Type B pancreatic cell (in vitro differentiated cells): ENCODE measurements at places on chromosomes 1 and 21.
A peak's percentile ranks its signal among the peaks of the same experiment; 100 is the strongest.

DNA sequence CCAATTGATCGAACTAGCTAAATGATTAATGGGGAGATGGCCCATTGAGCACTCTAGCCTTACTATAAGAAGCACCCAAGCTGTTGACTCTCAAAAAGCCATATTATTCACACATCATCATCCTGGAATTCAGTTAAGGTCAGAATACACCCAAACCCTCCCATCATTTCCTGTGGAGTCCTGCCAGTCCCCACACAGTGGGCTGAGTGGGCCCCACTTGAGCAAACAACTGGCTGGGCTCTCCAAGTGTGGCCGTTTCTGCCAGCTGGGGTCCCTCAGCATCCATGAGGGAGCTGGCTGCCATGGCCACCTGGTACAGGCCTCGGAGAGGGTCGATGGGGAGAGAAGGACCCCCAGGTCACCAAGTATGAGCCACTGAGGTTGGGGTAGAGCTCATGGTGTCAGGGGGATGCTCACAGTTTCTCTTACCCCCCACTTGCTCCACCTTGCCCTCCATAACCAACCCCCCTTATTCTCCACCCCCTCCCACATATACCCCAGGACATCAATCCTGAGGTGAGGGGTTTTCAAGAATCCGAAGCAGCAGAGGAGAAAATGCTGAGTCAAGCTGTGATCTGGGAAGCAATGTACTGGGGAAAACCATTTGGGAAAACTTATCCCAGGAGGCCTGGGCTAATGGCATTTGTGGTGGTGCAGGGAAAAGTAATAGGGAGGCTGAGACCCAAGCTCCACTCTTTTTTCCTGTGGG, 60.3 kb downstream of the UBE2T start:
- DNase-seq = no peak

DNA sequence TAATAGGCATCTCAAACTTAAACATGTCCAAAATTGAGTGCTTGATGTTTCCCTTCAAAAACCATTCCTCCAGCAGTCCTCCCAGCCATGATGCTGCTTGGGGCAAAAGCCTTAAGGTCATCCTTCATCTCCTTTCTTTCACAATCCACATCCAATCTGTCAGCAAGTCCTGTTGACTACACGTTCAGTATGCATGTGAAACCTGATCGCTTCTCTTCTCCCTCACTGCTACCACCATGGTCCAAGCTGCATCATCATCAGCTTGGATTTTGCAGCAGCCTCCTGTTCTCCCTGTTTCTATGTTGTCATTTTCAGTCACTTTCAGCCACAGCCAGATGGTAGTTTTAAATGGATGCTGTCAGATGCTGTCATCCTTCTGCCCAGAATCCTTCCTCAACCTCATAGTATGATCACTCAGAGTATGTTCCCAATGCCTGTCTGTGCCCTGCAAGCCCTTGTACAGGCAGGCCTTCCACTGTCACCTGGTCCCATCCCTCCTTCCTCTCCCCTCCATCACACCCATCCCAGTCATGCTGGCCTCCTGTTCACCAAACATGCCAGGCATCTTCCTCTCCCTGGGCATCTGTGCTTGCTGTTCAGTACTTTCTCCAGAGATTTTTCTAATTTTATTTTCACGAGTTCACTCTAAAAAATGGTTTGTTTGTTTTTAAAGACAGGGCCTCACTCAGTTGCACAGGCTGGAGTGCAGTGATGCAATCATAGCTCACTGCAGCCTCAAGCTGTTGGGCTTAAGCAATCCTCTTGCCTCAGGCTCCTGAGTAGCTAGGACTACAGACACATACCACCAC, 66.0 kb downstream of the SYDE2 start:
- no peak for DNase-seq

DNA sequence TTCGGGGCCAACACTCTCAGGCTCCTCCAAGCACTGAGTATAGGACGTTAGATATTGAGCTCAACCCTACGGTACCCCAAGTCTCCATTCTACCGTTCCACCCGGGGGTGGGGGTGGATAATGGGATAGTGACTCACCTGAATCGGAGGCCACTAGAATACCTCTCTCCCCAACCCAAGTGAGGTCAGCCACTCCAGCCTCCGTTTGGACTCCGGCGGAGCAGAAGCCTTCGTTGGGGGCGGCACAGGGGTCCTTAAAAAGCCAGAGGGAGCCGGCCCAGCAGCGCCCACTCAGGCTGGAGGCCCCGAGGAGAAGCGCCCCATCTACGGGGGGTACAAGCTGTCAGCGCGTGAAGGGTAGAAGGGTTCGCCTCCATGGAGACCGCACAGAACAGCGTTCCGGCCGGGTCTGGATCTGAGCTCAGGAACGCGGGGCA, 556 bp downstream of the WDR77 start:
- peak; percentile 68 for DNase-seq

DNA sequence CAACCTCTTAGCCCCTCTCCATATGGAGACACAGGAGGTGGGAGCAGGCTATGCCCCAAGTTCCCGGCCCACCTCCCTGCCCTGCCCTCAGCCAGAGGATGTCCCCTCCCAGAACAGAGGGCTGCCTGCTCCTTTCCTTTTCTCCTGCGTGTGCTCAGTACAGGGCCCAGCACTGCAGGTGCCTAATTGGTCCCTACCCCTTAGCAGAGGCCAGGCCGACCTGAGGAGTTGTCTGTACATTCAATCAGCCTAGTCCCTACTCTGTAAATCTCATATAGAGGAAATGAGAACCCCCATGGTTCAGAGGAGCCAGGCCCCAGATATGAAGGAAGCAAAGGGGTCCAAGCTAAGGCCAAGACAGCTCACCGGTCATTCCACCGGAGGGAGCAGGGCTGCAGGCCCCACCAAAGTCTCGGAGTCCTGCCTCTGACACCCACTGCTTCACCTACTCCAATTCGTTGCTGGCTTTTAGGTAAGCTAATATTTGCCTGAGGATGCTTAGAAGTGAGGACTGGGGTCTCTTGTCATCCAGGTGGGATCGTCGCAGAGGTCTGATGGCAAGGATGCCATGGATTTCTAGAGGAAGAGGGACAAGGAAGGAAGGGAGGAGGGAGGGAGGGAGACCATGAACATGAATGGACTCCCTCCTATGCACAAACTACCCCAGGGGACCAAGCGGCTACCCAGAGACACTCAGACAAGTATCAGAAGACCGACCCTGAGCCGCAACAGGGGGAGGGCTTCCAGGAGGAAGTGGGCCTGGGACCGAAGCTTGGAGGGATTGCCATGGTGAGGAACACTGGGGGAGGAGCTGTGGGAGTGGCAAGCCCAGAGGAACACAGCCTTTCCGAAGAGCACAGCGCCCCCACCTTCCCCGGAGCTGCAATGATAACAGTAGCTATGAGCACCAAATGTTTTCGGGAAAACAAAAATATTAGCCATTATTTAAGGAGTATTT, 30.4 kb upstream of the FOXO6 start:
- peak; percentile 49 for DNase-seq

DNA sequence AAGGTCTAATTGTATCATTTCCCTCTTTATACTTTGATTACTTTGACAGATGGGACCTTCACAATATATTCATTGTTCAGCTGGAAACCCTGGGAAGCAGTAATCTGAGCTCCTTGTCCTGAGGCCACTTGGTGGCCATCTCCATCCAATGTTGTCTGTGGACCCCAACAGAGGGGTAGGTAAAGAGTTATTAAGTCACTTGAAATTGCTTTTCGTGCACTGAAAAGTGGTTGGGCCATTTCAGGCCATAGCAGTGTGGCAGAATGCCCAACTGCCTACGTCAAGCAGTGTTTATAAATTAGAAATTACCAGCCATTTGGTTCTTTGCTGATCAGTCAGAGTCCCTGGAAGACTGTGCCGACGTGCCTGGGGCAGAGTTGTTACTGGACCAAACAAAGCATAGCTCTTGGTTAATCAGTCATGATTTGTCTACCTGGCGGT, 308.3 kb upstream of the USP25 start:
- no peak for DNase-seq

GRCh38 chr21:40053007-40053406, 185.8 kb downstream of the PCP4 start:
- no peak for DNase-seq

GRCh38 chr1:34113887-34114286, 51.1 kb downstream of the CSMD2 start:
- DNase-seq = no peak

DNA sequence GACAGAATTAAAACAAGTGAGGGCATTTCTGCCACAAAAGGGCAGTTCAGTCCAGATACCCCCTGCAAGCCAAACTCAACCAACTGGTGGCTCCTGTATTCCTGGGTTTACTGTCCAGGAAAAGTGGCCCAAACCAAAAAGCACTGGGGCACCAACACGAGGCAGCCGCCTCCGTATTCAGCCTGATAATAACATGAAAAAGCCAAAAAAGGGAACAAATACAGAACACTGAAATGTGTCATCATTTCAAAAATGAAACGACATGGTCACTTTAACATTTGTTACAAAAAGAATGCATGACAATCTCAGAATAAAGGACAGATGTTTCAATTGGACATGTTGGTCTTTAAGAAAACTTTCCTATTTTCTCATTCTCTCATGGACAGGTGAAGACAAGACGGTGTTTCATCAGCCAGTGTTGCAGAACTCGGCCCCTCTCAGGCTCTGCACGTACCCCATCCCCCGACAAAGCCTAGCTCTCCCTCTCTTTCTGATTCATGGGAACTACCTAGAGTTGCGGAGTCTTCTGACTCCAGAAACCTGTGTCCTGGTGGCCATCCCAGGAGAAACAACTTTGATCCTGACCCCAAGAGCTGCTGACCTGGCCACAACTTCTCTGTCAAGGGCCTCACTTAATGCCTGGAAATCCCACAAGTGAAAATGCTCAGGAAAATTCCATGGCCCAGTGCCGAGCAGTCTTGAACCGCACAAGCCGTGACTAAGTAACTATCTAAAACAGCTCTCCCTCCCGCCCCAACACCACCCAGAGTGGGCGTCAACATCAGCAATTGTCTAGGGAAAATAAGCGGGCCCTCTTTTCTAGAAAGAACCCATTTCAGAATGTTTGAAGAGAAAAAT, 27.1 kb downstream of the ZBTB17 start:
- no peak for DNase-seq

GRCh38 chr1:110708974-110709440, 34.3 kb upstream of the KCNA3 start:
- no peak for DNase-seq

GRCh38 chr1:62040450-62040849, 154.2 kb upstream of the L1TD1 start:
- DNase-seq = no peak

- DNase-seq = no peak
These were observed 45.8 kb upstream of the RCC2 start for GRCh38 chr1:17485281-17485680.

GRCh38 chr1:34590211-34590623, 164.6 kb upstream of the GJB5 start:
- DNase-seq = peak; percentile 77

GRCh38 chr1:110542725-110543124, 23.8 kb upstream of the KCNA10 start:
- DNase-seq = no peak

GRCh38 chr1:37315371-37315846, 159.0 kb upstream of the ZC3H12A start:
- no peak for DNase-seq

- no peak for DNase-seq
These were observed 5.0 kb upstream of the ZC3H12A start for GRCh38 chr1:37469386-37469785.

- no peak for DNase-seq
These were observed 1.1 kb upstream of the PRRX1 start for GRCh38 chr1:170662561-170663403.
